NCI-H1694 treated with DMSO at 0.1 percent for 48 hours (cell line): ENCODE measurements at places on chromosomes 2 and 18.

DNA sequence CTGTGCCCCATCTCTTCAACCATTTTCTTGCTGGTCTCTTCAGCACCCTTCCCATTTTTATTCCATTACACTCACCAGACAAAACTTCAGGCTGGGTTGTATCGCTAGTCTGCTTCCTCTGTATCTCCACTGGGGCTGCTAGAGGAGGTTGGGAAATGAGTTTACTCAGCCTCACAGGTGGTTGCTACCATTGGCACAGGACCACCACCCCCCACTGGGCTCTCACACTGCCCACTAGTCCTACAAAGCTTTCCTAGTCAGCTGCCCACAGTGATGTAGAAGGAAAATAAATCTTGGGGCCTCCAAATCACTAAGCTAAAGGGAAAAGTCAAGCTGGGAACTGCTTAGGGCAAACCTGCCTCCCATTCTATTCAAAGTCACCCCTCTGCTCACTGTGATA is 12.3 kb upstream of the IL1B start:
- no peak for DNase-seq

DNA sequence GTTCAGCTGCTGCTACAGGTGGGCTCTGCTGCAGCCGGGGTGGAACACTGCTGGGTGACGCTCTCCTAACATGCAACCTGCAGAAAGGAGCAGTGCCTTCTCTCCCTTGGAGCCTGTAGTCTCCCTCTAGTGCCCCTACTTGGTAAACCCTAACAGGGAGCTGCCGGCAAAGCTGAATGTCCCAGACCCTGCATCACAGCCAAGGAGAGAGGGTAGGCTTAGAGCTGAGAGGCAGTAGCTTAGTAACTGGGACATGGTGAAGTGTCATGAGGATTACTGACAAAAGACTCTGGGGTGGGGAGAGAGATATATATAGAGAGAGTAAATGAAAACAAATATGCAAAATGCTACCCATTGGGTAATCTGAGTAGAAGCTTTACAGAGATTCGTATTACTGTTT is 9.9 kb downstream of the NCAPH start:
- no peak for DNase-seq

DNA sequence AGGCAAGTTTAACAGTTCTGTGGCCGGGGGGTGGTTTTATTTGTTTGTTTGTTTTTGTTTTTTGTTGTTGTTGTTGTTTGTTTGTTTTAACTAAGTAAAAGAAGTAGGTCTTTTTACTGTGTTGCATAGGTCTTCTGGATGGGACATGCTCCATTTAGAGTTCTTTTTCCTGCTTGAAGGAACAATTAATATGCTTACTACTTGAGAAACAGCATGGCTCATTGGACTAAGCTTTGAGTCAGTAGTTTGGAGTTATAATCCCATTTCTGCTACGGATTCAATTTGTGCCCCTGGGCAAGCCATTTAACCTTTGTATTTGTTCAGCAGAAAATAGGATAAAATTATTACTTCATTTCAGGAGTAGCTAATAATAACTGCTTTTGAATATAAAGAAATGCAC is 8.7 kb upstream of the ACVR2A start:
- DNase-seq: no peak

- no peak for DNase-seq
Measured at GRCh38 chr2:120966510-120967254, 231.0 kb downstream of the GLI2 start.
